ENCODE measurements at places on chromosomes 13 and 19.

- DNase-seq: no peak
Measured at GRCh38 chr19:20078581-20079031, 806 bp downstream of the ZNF90 start.

DNA sequence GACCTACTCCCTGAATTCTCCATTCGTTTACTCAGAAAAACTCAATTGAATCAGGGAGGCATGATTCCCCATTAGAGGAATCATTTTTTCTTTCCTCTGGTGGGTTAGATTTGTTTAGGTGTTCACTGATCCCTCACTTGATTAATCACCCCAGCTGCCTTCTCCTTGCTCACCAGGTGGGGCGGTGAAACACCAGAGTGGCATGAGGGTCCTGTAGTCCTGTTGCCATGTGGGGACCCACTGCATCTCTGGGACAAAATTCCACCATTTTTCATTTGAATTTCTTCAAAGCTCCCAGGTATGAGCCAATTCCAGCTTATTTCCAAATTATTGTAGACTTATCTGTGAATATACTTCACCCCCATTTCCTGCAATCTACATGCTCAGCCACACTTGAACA, 462.7 kb upstream of the ZNF507 start:
- DNase-seq: no peak

- no peak for DNase-seq
Measured at GRCh38 chr19:55695511-55696290, 20.7 kb downstream of the EPN1 start.

- no peak for DNase-seq
Measured at GRCh38 chr19:13063461-13064091, 39.1 kb downstream of the LYL1 start.

DNA sequence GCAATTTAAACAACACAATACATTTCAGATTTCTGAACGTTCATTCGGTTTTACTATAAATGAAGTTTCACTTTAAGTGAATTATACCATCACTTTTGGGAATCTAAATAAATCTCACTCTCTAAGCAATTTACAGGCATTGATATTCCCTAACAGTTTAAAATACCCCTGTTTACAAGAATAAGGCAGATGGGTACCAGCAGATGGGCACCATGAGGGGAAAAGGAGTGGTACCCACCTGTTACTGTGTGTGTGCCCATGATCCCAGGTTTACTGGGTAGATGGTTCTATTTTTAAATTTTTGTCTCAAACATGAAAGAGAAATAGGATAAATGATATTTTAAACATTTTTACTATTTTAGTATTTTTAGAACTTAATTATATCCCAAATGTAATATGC, 212.9 kb downstream of the PCDH9 start:
- DNase-seq: no peak

DNA sequence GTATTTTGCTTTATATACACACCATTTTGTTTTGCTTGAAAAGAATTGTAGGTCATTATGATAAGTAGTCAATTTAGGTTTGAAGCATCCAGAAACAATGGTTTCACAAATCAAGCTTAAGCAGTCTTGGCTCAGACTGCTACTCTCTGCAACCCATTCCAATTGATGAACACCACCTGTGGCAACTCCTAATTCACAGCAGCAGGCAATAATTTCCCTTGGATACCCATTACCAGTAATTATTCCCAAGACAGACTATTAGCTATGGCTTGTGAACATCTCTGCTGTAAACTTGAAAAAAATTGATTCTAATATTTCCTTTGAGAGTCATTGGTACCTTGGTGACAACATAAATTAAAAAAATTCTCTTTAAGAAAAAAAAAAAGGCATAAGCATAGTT, 299.3 kb upstream of the SLITRK6 start:
- no peak for DNase-seq

GRCh38 chr13:88248393-88248792, 577.2 kb downstream of the SLITRK5 start:
- DNase-seq: no peak

GRCh38 chr19:5967994-5968430, 9.9 kb downstream of the RANBP3 start:
- DNase-seq: no peak

DNA sequence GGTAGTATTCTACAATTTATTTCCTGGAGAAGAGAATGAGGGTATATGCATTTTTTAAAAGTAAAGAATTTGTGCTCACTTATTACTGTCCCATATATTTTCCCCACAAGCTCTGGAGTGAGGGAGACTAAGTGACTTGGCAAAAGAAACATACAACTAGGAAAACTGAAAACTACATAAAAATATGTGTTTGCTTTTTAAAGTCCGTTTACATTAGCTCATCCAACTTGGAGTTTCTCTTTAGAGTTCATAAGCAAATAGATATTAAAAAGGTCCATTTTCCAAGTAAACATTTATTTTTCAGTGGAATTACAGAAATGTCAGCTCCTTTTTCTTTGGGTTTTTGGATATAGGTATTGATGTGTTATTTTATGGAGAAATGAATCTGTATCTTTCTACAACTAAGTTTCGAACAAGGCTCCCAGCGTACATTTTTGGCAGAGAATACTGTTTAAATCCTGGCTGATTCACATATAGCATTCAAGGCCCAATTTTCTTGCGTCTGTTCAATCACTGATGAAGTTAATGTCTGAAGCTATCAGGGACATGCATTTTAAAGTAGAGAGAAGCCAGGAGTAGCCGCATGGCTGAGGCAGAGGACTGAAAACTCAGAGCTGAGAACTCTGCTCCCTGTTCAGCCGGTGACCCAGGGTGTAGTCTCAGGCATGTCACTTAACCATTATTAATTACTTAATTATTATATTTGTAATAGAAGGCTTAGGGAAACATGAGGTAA, 729.4 kb downstream of the EFNB2 start:
- DNase-seq: no peak

DNA sequence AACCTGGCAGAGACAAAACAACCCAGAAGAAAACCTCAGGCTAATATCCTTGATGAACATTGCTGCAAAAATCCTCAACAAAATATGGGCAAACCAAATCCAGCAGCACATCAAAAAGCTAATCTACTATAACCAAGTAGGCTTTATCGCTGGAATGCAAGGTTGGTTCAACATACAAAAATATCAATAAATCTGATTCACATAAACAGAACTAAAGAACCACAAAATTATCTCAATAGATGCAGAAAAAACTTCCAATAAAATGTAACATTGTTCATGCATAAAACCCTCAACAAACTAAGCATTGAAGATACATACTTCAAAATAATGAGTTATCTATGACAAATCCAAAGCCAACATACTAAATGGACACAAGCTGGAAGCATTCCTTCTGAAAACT, 8.8 kb downstream of the ZNF724 start:
- no peak for DNase-seq

GRCh38 chr19:29752450-29753025, 37.5 kb upstream of the C19orf12 start:
- DNase-seq: no peak

DNA sequence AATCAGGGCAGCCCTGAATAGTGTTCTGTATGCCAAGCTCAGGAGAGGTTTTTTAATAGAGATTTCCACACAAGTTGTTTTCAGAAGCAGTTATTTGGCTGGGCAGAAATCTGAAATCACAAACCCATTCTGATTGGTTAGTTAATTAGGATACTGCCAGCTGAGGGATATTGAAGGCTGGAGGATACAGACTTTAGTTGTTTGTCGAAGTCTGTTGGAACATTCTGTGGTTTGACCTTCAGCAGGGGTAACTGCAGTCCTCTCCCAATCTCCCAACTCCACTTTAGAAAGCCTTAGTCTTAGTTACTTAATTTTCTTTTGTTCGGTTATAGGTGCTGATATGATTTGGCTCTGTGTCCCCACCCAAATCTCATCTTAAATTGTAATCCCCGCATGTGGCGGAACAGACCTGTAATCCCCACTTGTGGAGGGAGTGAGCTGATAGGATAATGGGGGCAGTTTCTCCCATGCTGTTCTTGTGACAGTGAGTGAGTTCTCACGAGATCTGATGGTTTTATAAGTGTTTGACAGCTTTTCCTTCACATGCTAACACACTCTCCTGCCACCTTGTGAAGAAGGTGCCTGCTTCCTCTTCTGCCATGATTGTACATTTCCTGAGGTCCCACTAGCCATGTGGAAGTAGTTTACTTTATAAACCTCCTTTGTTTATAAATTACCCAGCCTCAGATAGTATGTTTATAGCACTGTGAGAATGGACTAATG, 169.2 kb downstream of the GPC5 start:
- no peak for DNase-seq

- DNase-seq: no peak
Measured at GRCh38 chr13:45296259-45296658, 44.7 kb downstream of the TPT1 start.

DNA sequence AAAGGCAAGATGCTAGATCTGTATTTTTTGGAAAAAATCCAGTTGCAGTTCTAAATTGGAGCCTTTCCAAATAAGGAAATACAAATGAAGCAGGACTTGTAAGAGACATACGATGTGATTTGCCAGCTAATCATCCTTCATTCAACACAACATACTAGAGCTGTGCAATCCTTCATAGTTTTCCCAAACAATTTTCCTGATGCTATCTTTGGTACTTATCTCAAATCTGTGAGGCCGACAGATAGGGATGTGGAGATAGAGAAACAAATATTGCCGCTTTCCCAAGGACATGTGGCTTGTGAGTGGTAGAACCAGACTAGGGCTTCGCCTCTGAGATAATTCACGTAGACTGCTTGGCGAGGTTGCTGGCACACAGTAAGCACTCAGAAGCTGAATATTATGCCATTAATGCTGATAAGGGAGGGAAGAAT, 176.6 kb downstream of the LMO7 start:
- no peak for DNase-seq

GRCh38 chr13:112643759-112644459, 45.9 kb upstream of the ATP11A start:
- DNase-seq: no peak

DNA sequence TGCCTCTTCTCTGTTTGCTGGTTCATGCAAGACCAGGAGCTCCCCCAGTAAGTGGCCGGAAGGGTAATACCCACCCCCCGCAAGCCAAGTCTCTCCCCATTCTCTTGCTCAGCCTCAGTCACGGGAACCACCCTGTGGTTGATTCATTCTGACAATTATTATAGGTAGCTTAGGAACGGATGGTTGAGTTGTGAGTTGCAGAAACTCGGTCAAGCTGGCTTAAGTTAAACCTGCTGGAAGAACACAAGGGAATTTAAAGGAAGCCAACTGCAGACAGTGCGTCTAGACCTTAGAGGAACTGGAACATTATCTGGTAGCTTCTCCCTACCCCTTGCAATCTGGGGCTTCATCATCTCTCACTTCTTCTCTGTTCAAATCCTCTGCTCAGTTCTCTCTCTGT, 8.9 kb downstream of the FPR1 start:
- DNase-seq: peak; percentile 12

DNA sequence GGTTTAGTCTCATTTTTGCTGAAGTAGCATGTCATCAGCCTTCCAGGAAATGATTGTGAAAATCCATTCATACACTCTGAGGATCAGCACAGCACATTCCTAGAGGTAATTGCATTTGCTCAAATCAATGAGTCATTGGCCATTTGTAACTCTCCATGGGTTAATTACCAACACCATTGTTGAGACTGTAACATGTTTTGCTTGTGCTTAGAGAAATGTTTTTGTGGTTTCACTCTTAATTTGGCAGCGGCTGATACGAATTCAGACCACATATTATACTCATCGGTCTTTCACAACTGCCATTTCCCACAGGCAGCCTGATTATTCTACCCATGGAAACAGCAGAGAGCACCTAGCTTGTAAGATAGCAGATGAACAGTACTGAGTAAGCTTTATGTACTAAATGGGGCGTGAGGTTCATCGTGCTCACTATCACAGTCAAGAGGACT, 110.3 kb downstream of the NHLRC3 start:
- DNase-seq: no peak

DNA sequence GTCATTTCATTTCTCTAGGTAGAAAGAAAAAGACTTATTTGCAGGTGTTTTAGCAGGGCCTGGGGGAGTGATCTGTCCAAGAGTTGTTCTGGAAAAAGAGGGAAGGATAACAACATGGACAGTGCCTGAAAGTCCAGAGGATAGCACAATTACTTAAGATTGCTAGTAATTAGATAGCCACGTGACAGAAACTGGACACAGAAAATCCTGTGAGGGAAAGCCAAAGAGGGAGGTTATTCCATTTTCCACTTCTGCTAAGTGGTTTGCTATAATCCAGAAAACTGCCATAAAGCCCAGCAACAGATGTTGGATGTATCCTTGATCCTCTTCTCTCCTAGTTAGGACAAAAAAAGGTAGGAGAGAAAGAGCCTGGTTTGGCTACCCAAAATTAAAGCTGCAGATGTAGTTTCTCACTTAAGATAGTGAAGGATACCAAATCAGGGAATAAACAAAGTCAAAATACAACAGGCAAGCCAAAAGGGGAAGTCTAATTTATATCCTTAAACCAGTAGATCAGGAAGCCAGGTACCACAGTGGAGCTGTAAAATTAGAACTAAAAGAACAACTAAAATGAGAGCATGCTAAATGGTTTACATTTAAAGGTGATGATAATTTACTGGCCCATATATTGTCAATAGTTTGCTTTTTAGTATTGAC, 140.2 kb downstream of the VWA8 start:
- no peak for DNase-seq

GRCh38 chr13:100490692-100491091, 97.9 kb downstream of the GGACT start:
- DNase-seq: no peak

DNA sequence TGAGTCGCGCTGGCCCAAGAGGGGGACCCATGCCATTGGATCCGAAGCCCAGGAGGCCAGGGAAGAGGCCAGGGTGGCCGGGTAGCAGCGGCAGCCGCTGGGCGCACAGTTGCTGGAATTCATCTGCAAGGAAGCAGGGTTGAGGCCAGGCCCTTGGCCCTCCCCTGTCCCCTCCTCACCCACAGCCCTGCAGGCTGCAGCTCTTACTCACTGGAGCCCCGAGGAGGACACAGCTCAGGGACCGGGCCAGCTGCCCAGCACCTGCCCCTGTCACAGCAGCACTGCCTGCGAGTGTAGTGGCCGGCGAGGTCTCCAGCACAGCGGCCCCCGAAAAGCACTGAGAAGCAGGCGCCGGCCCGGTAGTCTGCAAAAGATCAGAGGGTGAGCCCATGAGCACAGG, 11.2 kb downstream of the FBN3 start:
- no peak for DNase-seq

GRCh38 chr13:20054586-20054985, 96.1 kb downstream of the ZMYM2 start:
- no peak for DNase-seq
